ENCODE measurements at places on chromosomes 12 and 14.

DNA sequence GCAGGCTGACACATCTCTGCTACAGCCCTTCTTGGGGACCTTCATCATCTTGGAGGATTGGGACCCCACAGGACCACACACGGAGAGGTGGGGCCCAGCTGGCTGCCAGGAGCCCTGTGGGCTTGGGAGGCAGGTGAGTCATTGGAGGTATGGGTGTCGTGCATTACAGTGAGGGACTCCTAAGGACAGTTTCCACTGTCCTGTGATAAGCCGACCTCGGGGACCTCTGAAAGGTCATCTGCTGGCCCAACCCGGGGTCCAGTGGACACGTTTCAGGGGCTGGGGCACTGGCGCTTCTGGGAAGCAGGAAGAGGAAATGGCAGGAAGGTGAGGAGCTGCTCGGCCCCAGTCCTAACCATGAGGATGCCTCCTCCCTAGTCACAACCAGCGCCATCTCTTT, 238.0 kb downstream of the BCL11B start:
- no peak for DNase-seq

DNA sequence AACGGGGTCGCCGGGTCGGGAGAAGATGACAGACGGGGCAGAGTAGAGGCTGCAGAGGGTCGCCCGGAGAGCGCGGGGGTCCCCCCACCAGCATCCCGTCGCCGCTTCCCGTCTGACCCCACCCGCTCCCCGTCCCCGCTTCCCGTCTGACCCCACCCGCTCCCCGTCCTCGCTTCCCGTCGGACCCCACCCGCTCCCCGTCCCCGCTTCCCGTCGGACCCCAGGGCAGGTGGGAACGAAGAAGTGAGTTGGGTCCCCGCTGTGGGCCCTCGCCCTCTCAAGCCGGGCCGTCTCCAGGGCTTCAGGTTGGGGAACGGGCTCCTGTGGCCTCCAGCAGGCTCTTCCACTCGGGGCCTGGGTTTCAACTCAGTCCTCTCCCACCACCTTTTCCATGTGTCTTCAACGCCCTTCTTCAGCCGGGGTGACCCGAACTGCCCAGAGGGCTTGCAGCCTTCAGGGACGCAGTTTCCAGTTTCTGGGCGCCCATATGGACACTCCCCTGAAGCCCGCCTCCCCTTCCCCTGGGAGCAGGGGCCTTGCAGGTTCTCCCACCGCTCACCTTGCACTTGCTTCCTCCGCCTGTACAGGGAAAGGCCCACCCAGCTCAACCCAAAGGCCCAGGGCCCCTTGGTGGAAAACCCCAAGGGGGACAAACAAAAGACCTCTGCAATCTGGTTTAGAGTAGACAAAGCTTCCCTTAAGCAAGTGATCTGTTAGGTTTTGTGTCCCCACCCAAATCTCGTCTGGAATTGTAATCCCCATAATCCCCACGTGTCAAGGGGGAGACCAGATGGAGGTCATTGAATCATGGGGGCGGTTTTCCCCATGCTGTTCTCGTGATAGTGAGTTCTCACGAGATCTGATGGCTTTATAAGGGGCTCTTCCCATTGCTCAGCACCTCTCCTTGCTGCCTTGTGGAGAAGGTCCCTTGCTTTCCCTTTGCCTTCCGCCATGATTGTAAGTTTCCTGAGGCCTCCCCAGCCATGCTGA, 66.5 kb downstream of the TNFAIP2 start:
- no peak for DNase-seq

DNA sequence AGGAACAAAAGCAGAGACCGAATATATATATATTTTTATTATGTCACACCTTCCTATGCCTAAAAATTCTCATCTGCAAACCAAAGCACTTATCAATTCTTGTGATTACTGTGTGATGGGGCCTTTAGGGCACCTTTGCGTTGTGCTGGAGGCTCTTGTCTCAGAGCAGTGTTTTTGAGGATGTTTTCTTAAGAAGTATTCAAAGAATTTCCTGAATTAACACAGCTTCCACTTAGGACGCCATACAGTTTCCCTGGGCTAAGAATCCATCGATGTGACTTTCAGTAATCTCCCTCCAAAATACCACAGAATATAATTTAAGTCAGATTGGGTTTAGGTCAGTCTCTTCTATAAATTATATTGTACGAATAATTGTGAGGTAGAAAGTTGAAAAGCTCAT, 22.0 kb upstream of the HIF1A start:
- DNase-seq = no peak

DNA sequence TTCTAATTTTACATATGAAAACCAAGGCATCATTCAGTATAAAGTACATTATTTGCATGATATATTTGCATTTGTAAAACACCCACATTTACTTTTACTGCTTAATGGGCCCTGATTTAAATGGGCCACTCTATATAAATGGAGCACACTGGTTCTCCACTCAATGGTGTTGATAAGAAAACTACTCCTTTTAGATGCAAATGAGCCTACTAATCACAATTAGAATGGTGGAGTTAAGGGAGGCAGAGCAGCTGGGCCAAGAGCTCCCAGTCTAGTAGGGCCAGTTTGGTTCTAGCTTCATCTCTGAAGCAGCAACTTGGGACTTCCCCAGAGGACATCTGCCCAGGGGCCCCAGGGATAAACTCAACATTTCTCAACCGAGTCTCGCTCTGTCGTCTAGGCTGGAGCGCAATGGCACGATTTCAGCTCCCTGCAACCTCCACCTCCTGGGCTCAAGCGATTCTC, 120.7 kb downstream of the FOXN3 start:
- no peak for DNase-seq

DNA sequence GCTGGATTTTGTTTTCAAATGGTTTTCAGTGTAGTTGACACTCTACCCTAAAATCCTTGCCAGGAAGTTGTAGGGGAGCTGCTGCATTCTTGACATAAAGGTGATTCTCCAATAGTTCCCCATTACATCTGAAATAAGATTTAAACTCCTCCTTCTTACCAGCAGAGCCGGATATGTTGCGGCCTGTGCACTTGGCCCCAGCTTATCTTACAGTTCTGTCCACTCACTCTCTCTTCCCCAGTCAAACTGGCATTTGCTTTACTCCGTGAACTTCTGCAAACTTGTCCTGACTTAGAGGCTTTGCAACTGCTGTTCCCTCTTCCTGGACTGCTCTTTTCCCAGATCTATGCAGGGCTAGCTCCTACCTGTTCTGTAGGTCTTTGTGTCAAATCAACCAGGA, 929.5 kb downstream of the VRK1 start:
- DNase-seq = no peak

DNA sequence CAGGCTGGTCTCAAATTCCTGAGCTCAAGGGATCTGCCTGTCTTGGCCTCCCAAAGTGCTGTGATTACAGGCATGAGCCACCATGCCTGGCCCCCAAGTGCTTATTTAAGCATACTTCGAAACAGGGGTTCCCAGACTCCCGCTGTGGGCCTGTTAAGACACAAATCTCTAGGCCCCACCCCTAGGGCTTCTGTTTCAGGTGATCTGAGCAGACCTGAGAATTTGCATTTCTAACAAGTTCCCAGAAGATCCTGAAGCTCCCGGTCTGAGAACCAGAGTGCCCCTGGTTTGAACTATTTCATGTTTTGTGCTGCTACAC, 25.0 kb downstream of the GCH1 start:
- no peak for DNase-seq

DNA sequence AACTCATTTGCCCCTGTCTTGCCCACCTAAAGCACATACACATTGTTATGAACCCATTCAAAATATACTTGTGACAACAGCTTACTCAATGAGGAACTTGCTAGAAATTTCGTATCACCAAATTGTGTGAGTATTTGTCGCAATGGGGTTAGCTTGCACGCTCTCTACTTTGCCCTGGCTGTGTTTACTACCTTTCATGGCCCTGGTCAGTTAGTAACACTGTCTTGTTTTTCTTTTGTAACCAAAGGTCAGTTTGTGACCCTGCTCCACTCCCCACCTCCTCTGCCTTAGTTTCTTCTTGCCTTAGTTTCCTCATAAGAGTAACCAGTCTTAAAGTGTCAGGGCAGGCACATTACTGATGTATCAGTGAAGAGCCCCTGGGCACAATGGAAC, 205.8 kb upstream of the EEA1 start:
- no peak for DNase-seq

DNA sequence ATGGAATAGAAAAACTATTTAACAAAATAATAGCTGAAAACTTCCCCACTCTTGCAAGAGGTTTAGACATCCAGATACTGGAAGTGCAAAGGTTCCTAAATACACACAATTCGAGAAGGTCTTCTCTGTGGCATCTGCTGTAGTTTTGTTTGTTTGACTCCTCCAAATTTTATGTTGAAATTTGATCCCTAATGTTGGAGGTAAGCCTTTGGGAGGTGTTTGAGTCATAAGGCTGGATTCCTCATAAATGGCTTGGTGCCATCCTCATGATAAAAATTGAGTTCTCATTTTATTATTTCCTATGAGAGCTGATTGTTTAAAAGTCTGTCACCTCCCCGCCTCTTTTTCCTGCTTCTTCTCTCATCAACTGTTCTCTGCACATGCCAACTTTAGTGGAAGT, 182.7 kb downstream of the MYRFL start:
- no peak for DNase-seq

DNA sequence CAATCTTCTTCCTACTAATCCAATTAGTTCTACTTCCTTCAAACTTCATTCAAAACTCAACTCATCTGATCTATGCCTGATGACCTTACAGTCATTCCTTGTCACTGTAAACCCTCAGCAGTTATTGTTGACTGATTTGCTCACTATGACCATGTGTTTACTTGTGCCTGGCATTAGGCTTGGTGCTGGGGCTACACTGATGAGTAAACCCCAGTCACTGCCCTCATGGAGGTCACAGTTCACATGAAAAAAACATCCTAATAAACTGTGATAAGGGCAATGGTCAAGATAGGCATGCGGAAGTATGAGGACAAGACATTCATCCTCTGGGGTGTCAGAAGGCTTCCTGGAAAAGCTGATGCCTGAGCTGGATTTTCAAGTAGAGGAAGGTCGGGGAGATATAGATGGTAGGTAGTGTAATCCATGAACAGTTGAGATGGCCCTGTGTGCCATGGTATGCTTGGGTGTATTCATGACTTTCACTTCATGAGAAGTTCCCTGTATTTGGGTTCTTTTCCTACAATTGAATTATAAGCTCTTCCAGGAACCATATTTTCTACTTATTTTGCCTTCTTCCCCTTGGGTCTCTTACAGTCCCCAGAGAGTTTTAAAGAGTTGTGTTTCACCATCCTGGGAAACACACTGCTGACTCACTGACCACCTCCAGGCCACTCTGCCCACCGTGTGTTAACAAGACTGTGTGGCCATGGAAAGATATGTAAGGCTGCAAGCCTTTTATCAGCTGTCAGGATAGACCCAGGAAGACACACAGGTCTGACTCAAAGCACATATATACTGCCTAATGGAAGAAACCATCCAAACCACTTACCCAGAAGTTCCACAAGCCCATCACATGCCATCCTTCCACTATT, 38.7 kb upstream of the DUSP6 start:
- no peak for DNase-seq

- DNase-seq = no peak
These were observed 189.7 kb downstream of the ETV6 start for GRCh38 chr12:11839091-11839641.

- DNase-seq = no peak
These were observed 329.8 kb downstream of the CACNA1C start for GRCh38 chr12:2382370-2383155.

DNA sequence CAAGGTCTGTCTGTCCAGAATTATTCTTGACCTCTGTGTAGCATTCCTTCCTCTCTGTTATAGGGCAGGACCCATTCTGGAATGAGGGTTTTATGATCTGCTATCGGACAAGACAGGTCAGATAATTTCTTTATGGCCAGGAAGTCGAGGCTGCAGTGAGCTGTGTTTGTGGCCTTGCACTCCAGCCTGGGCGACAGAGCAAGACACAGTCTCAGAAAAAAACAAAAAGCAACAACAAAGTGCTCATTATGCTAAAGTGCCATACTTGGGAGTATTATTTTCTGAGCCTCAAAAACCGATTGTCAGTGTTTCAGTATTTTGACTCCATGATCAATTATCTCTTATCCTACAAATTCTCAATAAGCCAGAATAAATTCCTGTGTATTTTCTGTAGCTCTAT, 4.1 kb downstream of the CIPC start:
- DNase-seq = no peak

DNA sequence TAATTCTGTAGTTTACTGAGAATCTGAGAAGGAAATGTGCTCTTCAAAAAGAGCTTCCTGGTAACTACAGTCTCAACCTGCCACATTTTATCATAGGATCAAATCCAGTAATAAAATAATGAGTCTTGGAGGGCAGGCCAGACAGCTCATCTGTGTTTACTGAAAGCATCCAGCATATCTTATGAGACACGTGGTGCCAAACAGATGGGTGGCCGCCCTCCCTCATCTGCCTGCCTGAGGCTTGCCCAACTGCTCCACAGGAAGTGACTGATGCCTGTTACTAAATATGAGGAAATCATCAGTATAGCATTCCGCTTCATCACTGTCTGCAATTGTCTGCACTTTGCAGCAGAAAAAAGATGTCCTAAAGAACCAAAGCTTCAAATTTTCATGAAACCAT, 13.5 kb downstream of the DHRS7 start:
- DNase-seq = peak; percentile 47

DNA sequence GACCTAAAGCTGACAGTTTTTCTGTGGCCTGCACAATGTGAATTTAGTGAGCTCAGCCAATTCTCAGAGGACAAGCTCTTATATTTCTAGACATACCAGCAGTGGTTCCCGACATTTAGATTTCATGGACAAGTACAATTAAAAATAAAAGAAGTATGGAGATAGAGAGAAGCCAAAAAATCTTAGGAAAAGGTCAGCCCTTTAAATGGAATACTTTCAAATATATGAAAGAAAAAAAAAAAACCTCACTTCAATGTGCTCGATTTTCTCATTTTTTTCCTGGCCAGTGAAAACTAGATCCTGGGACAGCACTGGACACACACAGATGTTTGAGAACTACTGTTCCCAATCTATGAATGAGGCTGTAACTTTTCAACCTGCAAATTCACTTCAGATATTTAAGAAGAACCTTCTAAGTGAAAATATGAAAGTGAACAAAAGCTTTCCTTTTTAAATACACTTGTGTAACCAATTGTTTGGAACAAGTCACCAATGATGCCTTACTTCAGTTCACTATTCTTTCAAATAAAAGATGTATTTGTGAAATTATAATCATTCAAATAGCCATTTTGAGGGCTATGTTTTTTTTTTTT, 109.4 kb downstream of the SLC38A1 start:
- no peak for DNase-seq

DNA sequence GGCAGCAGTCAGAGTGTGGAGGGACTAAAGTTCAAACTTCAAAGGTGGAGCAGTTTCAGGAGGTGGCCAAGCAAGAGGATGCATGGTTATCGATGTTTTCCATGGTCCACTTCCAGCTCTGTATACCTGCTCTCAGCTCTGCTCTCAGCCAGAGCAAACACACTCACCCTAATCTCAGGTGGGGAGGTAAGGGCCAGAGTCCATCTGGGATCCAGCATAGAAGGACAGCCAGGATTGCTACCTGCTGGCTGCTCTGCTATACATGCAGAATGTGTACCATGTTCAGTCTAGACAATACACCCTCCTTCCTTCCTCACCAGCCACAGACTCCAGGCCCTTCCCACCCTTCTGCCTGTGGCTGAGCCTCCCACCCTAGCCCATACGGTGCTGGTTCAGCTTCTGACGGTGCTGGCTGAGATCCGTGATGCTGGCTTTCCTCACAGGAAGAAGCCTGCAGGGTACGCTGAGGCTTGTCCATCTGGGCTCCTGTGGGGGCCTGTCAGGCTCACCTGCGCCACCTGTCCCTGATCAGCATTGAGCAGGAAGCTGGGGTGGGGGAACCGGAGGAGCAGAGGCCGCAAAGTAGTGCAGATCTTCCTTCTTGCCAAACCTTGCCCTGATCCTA, 2.4 kb downstream of the CBLN3 start:
- no peak for DNase-seq

- DNase-seq = no peak
These were observed 149.5 kb upstream of the PELI2 start for GRCh38 chr14:55968741-55969140.
